ENCODE measurements at places on chromosomes 11 and 22.

GRCh38 chr11:31809541-31809856, 1.6 kb downstream of the PAX6 start:
- DNase-seq: no peak

DNA sequence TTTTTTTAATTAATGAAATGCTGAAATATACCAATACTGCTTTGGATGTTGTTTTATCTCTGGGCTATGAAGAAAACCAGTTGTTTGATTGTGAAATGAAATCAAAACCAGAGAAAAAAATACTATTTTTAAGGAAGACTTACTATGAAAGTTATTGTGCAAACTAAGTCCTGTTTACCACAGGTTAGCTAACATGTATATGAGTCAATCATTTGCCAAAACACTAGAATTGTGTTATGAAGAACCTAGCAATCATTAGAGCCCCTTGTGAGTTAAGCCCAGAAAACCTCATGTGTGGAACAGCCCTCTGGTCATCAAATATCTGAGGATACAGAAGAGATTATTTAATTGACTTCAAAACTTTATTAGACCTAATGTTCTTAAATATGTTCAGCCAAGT, 83.7 kb downstream of the FAT3 start:
- DNase-seq: peak; percentile 48

DNA sequence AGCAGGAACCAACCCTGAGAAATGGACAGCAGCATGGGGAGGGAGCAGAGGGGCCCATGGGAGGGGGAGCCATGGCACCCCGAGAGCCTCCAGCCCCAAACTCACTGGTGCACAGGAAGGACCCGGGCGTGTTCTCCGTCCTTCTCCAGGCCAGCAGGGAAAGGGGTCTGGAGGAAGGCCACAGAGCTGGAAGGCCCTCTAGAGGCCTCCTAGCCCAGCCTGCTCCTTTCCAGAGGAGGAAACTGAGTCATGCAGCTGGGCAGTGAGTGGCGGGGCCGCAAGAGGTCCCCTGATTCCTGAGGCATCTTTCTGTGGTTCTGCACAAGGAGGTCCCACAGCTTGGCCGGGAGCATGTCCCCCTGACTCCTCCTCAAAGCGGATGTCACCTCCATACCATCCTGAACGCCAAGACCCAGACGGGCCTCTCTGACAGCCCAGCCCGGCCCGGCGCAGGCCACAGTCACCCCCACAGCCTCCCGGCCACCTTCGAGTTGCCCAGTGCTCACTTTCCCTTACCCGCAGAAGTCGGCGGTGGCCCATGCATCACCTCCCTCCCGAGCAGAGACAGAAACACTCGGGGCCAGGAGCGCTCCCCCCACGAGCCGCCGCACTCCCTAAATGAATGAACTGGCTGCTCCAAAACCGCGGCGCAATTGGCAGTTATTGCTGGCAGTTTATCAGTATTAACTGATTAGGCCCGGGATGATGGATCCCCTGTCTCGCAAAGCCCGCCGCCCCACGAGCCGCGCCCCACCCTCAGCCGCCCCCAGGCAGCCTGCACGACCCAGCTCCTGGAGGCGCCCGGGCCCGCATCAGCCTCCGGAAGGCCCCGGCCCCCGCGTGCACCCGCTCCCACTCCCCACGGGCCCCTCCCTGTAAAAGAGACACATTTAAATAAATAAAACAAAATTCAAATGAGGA, 272.5 kb downstream of the BUD13 start:
- no peak for DNase-seq

DNA sequence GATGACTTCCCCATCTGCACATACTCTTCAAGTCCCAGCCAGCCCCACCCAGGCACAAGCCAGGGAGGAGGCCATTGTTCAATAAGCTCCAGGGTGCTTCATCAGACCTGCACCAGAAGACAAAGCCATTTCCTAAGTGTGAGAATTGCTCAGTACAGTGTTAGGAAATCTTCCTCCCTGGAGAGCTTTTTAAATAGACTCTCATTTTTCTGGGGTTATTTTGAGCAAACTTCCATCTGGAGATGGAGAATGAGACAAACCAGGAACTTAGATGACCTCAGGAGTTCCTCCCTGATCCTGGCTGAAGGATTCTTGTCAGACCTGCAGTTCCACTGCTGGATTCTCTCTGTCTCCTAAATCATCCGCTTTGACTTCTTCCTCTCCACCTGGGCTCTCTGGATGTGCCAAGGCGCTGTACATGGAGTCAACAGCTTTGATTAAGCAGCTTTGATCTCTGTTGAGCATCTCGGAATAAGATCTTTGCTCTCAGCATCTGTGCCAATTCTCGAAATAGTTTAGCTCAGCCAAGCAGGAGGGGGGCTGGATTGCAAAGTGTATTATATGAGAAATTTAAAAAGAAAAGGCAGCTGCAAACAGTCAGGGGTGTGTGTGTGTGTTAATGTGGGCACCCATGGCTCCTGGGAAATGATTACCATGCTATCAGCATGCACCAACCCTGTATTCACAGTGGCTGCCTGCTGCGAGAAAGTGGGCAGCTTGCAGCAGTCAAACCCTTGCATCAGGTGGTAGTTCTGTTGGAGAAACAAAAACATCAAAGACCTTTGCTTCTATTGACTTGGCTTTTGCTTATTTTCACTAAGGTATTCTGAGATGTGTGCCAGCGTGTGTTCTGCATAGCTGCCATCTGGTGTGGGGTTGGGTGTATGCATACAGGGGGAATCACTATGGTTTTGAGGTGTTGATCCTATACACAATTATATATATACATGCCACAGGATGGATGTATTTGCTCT, 70.2 kb upstream of the NAV2 start:
- peak; percentile 40 for DNase-seq

DNA sequence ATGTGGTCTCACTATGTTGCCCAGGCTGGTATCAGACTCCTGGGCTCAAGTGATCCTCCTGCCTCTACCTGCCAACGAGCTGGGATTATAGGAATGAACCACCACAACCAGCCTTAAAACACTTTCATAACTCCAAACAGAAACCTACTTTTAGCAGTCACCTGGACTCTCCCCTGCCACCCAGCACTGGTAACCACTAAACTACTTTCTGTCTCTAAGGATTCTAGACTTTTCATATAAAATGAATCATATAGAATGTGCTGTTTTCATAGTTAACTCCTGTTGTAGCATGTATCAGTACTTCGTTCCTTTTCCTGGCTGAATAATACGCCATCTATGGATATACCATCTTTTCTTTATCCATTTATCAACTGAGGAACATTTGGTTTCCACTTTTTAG, 29.4 kb upstream of the PISD start:
- no peak for DNase-seq

GRCh38 chr11:91305402-91305801, 919.2 kb upstream of the FAT3 start:
- DNase-seq: no peak

DNA sequence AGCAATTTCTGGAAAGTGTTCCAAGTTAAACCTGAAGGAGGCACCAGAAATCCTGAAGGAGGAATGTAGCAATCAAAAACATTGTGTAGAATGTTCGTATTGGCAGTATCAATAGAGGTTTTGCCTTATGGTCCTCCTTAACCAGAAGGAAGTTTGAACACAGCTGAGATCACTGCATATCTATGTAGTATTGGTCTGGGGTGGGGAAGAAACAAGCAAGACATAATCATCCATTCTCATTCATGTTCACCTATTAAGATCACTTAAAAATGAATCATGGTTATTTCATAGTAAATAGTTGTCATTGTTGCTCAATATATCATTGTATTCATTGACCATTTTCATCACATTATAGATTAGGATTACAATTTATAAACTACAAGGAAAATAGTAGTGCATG, 160.5 kb downstream of the DDX10 start:
- DNase-seq: no peak

DNA sequence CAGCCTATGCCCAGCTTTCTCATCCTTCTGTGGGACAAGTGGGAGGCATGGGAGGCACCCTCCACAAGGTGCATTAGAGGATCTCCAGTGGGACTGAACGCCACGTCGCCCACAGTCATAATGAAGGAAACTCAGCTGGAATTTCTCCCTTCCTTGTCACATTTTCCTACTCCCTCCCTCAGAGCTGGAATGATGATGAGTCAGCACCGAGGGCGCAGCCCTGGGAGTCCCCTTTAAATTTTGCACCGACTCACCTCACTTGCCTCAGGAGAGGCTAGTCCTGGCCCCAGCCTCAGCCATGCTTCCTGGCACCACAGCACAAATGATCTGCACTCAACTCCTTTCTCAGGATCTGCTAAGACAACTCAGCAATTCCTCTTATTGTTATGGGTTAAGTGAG, 34.3 kb downstream of the DBX1 start:
- DNase-seq: peak; percentile 15

DNA sequence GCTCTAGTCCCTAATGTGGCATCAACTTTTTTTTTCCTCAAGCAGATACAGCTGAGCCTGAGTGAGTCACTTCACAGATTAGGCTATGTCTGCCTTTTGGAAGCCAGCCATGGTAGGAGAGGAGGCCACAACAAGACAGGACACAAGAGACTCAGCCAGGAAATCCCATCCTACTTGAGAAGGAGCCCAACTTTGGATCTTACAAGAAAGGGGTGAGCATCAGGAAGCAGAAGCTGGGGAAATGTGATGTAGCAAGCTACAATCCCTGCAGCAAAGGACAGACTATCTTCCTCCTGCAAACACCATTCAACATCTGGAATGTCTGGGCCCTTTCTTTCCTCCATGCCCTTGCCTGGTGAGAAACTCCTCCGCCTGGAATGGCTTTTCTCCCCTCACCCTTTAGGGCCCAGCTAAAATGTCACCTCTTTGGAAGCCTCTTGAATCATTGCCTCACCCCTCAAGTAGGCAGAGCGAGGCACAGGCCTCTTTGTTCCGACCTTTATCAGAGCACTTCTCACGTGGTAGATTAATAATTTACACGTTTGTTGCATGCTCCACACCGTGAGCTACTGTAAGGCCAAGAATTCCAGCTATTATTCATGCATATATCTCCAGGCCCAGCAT, 156.4 kb upstream of the PITPNB start:
- peak; percentile 82 for DNase-seq

DNA sequence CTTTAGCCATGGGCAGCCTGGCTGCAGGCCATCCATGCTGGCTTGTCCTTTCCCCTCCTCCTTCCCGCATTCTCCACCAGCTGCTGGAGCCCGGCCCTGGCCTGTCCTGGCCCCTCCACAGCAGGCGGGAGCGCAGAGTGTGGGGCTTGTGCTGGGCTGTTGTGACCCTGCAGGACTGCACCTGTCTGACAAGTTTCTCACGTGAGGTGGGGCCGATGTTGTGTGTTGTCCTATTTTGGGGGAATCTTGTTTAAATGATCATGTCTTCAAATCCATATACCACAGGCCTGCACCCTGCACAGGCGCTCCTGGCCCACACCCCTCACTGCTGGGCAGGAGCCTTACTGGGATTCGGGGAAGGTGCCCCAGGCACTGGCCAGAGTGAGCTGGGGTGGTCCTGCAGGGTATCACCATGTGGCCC, 30.4 kb downstream of the TBC1D22A start:
- DNase-seq: no peak

All from amniotic epithelial cell (primary cell).